ENCODE measurements at places on chromosomes 7 and 10.

GRCh38 chr10:25831080-25831479, 102.9 kb upstream of the MYO3A start:
- peak; percentile 26 for DNase-seq

- no peak for DNase-seq
Measured at GRCh38 chr7:141619745-141620144, 68.5 kb downstream of the AGK start.

DNA sequence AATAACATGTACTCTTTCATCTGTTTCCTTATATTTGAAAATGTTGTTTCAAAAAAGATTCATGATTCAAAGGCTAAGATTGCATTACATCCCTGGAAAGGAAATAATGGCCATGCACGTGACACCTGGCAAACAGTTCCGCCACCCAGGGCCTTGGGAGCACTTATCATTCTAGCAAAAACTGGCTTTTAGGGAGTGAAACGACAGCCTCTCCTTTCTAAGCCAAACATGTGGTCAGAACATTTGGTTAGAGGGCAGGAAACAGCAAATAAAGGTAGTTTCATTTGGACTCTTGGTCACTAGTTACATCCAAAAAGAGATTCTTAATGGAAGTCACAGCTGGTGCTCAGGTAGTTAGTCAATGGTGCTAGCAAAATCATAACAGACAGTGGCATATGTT, 83.5 kb downstream of the FAS start:
- DNase-seq = no peak

DNA sequence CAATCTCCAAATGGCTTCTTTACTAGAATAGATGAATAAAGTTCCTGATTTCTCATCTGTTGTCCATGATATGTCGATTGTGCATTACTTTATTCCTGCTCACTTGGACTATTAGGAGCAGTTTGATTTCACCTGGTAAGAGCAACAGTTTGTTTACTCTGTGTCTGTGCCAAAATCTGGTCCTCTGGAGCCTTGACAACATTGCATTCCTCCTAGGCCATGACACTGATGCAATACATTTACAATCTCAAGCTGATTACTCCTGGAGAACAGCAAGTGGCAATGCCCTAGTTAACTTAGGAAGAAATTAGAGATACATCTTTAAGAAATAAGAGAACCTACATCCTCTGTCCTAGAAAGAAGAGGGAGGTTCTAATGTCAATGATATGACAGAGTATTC, 71.8 kb downstream of the SGCE start:
- DNase-seq = no peak

DNA sequence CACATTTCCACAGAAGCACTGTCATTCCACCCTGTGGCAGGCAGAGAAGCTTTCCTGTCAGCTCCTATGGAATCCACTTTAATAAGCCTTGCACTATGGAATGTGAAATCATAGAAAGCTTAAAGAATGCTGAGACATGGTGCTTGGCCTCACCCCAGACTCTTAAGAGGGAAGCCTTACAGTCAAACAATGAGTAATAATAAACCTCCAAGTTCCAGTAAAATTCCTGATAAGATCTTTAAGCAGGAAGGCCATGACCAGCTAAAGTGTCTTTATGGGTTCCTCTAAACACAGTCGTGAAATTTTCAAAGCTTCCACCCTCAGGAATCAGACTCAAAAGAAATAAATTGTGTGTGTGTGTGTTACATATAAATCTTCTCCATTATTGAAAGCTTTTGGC, 11.9 kb upstream of the TEX36 start:
- DNase-seq = no peak

GRCh38 chr7:157687158-157687557, 350.4 kb downstream of the DNAJB6 start:
- DNase-seq = no peak

DNA sequence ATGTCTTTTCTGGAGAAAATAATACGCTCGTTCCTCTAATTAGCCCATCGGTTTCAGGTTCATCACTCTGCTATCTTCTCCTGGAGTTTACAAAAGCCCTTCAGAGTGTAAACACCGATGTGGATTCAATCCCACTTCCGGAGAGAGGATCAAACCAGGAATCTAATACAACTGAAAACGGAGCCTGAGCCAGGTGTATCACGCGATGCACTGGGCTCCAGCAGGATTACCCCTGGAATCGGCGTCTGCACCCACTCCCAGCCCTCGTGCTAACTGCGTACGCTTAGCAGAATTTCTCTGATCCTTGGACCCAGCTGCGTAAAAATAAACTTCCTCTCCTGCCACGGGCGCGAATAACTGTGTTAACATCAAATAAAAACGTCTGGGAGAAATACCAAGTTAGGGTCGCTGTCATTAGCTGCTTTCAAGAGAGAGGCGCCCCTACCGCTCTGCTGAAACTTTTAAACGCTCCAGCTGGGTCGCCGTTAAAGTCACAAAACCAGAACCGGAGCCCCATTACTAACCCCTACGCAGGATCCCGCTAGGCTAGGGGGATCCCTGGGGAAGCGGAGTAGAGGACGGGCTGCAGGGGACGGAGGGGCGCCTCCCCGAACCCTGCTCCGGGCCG, 502 bp downstream of the ZNF3 start:
- peak; percentile 51 for DNase-seq

GRCh38 chr7:142384493-142384922, 126.7 kb upstream of the PRSS58 start:
- peak; percentile 34 for DNase-seq

- no peak for DNase-seq
Measured at GRCh38 chr10:128018236-128018635, 108.0 kb downstream of the MKI67 start.

- DNase-seq = no peak
Measured at GRCh38 chr10:131822692-131823245, 78.0 kb upstream of the PPP2R2D start.

GRCh38 chr7:139635526-139636302, 112.2 kb downstream of the CLEC2L start:
- no peak for DNase-seq

DNA sequence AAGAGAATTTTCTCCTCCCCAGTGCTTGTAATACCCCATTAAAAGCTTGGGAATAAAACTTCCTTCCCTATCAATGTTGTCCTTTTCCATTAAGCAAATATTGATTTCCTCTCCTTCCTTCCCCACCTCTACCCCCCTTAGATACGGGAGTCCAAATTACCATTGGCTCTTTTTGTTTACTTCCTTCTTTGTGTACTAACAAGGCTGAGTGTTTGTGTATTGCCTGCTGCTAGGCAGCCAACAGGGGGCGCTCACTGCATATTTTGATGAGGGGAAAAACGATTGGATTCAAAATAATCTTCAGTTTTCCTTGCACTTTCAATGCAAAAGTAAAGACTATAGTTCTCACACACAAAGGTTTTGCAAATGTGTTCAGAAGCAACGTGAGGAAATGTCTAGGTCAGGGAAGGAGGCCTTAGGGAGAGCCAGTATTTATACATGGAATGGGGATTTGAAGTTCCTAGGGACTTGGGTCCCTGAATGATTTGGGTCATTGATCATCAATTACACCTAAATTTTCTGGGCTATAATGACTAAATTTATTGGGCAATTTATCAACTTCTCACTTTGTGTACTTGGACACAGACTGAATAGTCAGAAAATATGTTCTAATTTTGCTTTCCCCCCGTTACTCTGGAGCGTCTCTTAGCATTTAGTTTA, 23.6 kb upstream of the VPS41 start:
- peak; percentile 82 for DNase-seq

- peak; percentile 50 for DNase-seq
Measured at GRCh38 chr7:105896407-105896911, 20.1 kb upstream of the ATXN7L1 start.

- no peak for DNase-seq
Measured at GRCh38 chr7:22150221-22150620, 204.5 kb upstream of the CDCA7L start.

DNA sequence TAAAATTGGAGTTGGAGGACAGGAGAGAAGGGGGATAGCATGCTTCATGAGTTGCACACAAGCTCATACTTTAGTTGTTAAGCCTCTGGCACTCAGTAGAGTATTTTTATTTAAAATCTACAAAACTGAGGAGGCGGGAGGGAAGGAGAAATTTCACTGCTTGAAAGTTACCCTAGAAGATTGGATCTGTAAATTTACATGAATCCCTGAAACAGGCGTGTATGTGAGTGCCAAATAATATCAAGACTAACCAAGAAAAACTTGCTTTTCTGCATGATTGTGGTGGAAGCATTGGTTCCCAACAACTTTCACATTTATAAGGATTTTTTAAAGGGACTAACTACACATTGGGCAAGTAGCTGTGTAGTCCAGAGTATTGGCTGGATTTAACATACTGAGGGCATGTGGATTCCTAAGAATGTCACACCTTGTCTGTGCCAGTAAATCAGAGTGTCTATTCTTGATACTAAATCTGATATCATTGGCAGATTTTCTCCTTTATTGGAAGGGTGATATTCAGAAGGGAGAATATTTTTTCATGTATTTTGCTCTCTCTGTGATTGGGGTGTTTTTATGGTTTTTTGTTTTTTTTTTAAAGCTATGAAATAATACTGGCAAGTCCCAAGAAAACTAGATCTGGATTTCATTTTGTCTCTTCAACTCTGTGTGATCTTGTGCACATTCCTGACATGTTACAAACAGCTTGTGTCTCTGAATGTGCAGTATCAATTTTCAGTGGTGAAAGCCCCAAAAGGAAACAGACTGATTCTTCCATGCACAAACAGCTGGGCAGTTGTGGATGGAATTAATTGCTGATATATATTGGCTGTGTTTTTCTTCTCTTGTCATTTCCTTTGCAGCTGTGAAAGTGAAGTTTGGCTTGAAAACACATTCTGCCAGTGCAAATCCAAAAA, 67.2 kb downstream of the ADD3 start:
- no peak for DNase-seq

- no peak for DNase-seq
Measured at GRCh38 chr7:56229631-56230030, 113.4 kb upstream of the NUPR2 start.

GRCh38 chr7:80440883-80441282, 71.0 kb downstream of the GNAT3 start:
- DNase-seq = no peak

DNA sequence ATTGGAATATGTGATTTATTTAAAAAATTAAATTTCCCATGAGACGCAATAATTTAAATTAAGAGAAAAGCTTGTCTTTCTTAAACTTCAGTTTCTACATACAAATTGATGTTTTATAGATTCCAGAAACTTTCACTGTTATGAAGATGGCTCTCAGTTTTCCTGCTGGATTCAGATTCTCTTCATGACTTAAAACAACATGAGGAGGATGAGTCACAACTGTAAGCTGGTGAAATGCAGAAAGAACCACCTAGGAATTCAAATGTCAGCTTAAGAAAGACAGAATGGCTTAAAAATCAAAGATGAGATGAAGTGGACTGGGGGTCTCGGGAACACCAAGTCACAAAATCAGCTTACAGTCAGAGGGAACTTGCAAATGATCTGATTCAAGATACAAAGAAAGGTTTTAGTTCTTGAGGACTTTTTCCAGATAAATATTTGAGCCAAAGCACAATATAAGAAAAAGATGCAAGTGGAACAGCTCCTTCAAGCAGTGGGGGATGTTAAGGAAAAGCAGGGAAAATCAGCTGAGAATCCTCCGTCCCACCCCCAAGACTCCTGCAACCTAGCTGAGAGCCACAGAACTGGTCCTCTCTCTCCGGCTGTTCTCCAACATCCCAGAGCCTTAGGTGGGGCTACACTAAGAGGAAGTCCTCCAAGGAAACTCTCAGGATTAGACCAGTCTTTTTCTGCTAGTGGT, 279.8 kb downstream of the KCNMA1 start:
- no peak for DNase-seq

DNA sequence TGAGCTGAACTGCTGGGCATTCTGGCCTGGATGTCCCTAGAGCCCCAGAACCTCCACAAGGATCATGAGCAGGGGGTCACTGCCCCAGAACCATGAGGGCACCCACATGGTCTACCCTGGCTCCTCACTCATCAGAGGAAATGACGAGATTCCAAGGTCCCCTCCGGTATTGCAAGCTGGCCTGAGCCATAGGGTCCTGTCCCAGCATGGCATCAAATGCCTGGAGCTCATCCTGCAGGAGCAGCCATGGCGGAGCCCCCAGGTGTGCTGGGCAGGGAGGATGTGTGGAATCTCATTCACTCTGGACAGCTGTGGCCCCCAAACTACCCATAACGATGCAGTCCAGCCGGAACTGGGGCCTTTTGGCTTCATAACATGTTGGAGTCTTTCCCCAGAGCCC, 66.6 kb upstream of the ANTXRL start:
- DNase-seq = no peak

DNA sequence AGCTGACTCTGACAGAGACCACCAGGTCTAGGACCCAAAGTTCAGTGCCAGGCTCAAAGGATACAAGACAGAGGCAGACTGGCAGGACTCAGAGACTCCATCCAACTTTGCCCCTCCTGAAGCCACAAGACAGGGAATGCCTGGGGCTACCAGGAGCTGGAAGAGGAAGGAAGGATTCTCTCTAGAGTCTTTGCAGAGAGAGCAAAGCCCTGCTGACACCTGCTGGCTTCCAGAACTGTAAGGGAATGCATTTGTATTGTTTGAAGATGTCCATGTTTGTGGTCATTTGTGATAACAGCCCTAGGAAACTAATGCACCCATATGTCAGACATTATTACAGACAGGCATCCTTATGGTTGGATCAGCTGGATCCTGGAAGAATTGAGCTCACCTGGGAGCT, 132.3 kb upstream of the C7orf33 start:
- peak; percentile 14 for DNase-seq

DNA sequence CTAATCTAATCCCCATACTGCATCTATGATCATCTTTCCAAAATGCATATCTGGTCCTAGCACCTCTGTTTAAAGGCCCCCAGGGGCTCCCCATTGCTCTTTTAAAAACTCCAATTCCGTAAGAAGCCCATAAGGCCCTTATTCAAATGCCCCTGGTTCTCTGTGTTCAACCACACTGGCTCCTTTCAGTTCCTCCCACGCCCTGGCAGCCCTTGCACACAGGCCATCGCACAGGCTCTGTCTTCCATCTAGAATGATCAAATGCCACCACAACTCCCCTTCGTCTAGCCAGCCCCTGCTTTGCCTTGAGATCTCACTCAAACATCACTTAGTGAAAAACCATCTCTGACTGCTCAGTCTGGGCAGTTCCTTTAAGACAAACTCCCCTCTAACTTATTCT, 112.9 kb upstream of the LYZL2 start:
- no peak for DNase-seq

DNA sequence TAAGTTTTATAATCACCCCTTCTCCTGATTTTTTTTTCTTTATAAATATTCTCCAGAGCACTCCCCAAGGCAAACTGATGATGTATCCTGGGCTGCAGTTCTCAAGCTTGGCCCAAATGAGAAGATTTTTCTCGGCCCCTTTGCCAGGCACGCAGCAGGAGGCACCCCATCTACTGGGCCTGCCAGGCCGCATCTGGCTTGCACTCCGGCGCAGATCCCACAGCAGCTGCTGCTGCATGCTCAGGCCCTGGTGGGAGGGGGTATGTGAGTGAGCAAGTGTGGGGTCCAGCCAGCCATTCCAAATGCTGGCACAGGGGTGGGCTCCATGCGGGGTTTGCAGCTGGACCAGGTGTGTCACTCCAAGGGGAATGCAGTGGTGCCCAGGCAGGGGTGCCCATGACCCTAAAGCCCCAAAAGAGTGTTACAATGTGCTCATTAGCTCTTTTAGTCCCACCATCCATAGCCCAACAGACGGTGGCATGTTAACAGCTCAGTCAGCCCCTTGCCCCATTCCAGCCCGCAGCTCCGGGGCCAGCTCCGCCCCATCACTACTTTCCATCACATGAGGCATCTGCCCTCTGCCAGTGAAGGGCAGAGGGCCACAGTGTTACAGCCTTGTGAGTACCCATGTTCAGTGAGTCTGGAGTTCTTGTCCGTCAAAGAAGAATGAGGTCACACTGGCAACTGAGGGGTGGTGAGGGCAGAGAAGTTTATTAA, 25.9 kb downstream of the OAT start:
- DNase-seq = no peak
